ENCODE measurements at places on chromosomes 2 and 18.
A peak's percentile ranks its signal among the peaks of the same experiment; 100 is the strongest.

- no peak for DNase-seq
Observed at GRCh38 chr2:217643789-217644301, 358.9 kb downstream of the TNS1 start.

GRCh38 chr2:240954436-240955305 lies 43.7 kb upstream of the SNED1 start:
- DNase-seq, result no peak

DNA sequence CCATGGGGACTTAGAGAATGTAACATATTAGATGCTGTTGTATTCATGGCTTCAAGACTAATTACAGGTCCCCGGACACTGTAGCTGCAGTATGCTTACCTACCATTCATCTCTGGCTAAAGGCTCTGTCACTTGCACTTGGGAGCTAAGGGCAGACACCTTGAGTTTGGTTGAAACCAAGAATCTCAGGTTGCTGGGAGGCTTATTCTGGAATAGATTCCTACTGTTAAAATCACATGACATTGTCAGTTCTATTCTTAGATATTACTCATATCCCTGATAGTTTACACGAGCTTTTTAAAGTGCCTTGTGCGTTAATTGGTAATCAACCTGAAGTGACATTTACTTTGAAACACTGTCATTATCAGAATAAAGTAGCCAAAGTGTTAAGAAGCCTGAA lies 73.0 kb upstream of the EPB41L5 start:
- DNase-seq, result no peak

GRCh38 chr18:12841070-12841469 lies 43.0 kb downstream of the PTPN2 start:
- no peak for DNase-seq

DNA sequence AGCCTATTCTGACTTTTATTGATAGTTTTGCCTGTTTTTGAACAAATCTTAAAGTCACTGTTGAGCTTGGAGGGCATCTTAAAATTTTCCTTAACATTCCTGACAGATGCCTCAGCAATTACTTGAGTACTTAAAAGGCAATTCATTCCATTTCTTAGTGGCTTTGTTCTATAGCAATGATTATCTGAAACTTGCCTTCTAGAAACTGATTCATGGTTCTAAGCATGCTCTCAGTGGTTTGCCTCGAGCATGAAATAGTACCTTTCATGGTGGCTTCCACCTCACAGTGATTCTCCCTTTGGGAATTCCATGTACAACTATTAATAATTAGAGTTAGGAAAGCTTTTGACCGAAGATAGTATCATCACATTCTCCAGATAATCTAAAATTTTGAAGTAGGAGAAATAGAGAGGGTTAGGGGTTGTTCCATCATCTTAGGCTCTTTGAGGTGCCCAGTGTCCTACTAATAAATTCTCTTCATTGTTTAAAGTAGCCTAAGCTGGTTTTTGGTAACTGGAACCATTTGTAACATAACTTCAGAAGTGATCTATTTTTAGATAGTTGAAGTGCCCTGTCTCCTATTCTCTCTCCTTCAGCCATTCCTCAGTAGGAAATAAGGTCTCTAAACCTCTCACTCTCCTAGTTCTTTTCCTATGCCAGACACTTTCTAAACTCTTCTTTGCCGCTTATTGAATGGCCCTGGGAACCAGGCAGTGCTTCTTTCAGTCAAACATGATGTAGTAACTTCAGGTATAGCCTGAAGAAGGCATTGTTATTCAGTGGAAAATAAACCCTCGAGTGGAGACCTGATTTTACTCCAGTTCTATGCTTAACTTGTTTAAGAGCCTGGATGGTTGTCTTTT lies 156.1 kb downstream of the HAUS1 start:
- no peak for DNase-seq

DNA sequence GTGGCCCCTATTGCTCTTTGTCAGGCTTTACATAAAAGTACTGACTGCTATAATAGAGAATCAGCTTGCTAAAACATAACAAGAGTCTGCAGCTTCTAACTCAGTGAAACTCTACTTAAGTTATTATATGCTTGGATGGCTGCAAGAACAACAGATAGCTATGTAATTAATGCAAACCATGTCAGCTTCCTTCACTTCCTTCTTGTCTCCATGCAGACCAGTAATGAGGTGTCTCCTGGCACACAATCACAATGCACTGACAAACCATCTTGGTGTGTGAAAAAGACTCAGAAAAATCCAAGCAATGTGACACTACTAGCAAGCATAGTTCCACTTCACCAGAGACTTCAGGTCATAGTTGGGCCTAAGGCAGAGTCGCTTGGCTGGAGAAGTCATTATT lies 2068.9 kb upstream of the PIK3C3 start:
- DNase-seq, result no peak

DNA sequence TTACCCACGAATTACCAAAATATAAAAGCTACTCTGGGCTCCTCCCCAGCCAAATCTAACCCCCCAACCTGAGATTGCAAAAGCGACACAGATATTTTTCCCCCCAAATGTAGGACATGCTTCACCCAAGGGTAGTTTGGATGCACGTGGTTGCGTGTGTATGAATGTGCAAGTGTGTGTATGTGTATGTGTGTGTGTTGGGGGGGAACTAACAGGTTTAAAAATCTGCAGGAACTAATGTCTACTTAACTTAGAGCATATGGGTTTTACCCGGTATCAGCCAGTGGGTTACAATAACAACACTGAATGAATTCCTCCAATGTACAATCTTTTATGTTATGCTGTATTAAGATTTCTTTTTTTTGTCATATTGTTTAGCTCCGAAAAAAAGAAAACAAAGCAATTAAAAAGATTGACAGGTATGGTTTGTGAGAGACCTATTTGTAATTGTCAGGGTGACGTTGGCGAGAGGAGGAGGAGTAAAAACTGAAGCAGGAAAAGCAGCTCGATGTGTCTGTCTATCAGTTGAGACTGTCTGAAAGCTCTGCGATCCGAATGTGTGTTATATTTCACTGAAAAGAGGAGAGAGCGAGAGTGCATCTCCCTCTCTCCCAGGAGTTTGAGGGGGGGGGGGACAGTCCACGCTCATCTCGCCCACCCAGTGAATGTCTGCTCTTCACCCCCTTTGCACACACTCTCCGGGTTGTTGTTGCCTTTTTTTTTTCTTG lies at the start of gene TSHZ1:
TSS of gene TSHZ1 (plus strand) at position 524 of the 728 bp plus-strand sequence. CDS start 1,080 bp downstream, outside the sequence.
- peak; percentile 57 for DNase-seq

DNA sequence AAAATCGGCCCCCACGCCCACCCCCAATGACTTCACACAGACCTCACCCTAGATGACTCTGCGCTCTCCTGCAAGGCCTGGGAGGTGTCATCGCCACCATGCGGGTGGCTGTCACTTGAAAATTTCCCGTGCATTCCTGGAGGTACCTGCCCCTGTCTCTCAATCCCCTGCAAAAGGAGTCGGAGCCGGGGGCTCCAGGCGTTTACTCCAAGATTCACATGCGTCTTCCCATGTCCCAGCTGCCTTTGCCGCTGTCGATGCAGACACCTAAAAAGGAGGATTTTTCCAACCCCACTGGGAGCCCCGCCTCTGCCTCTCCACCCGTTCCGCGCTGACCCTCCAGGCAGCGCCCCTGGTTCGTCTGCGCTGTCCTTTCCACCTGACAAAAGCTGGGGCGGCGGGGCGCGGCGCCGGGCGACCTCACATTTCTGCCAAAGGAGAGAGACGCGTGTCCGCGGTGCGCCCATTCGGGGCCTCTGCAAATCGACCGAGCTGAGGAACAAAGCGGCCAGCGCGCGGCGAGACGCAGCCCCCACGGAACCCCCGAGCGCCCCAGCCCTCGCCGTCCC lies 667 bp downstream of the REEP1 start:
- DNase-seq, result peak; percentile 25

DNA sequence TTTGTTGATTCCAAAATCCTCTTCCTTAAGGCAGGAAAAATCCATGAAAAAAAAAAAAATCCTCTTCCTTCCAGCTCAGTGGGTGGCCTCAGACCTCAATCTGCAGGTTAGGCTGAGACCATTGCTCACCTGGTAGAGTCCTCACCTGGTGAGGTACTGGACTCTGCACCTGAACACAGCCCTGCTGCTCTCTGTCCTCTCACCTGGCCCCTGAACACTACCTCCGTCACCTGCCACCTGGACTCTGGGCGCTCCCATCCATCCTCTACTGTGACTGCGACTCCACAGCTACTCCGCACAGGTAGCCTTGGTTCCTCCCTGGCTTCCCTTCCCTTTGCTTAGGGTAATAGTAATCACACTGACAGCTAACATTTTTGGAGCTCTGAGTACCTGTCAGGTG lies 22.1 kb downstream of the TYMS start:
- no peak for DNase-seq

- DNase-seq, result no peak
Observed at GRCh38 chr18:49874238-49874637, 60.9 kb upstream of the ACAA2 start.

DNA sequence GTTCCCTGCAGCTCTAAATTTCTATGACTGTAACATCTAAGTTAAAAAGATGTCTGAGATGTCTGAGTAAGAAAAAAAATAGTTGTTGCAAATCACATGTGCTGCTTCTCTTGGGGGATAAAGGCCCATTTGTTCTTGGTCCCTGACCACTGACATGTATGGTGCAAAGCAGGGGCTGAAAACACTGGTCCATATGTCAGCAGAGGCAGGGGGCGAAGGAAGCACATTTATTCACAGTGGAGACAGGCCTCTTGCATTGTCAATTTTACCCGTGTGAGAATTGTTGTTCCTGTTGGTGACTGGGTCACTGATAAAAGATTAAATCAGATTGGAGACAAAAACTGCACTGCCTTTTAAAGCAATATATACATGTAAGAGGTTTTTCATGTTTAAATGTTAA lies 38.8 kb downstream of the PRKCE start:
- DNase-seq, result no peak

GRCh38 chr2:179974761-179975160 lies 32.3 kb downstream of the CWC22 start:
- no peak for DNase-seq

- DNase-seq, result no peak
Observed at GRCh38 chr2:28108143-28108542, 217.6 kb downstream of the BABAM2 start.

DNA sequence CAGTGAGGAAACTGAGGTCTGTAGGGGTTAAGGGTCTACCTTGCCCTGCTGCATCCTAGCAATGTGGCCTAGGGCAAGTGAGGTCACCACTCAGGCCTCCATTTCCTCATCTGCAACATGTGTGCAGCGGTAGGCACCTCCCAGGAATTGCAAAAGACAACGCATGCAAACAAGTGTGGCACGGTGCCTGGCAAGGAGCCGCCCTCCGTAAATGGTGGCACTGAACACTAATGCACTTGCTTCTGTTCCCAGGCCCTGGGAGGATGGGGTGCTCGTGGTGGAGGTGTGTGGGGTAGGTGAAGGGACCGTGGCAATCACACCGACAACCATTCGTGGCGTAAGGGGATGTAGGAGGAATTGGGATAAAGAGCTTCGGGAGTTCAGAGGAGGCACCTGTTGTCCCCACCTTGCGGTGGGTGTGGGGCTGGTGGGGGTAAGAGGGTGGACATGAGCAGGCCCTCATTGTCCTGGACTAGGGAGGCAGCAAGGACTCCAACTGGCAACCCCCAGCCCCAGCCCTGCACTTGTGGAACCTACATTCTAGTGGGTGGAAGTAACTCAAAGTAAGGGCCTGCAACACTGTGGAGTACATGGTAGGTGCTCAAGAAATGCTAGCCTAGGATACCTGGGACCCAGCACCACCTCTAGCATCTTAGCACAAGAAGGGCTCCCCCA lies 26.0 kb downstream of the ATOH8 start:
- no peak for DNase-seq

- DNase-seq, result peak; percentile 41
Observed at GRCh38 chr2:73859721-73860586, 31.2 kb downstream of the STAMBP start.

- DNase-seq, result no peak
Observed at GRCh38 chr2:16707014-16707623, 41.5 kb upstream of the CYRIA start.

- no peak for DNase-seq
Observed at GRCh38 chr2:38778687-38779082, 675 bp downstream of the GEMIN6 start.

- DNase-seq, result no peak
Observed at GRCh38 chr2:119489232-119489952, 34.9 kb downstream of the SCTR start.

GRCh38 chr18:46374850-46375249 lies 270.7 kb downstream of the HAUS1 start:
- DNase-seq, result no peak

- DNase-seq, result no peak
Observed at GRCh38 chr2:86360776-86361175, 23.4 kb upstream of the REEP1 start.

- DNase-seq, result no peak
Observed at GRCh38 chr2:25586726-25587144, 86.6 kb downstream of the DTNB start.

DNA sequence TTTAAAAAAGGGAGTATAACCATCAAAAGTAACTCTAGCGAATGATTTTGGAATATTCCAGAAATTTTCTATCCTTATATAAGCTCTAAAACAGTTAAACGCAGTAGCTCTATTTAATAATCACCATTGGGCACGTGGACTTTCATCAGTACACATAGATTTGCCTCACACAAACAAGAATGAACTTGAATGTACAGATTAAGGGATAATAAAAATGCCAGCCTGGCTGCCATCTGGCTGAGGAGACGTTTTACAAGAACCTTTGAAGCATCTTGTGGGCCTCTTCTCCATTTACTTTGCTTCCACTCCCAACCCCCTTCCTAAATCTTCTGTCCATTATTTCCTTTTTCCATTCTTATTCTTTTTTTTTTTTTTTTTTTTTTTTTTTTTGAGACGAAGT lies 47.2 kb downstream of the AGAP1 start:
- no peak for DNase-seq

GRCh38 chr18:40006634-40007033 lies 1948.4 kb upstream of the PIK3C3 start:
- DNase-seq, result no peak

- no peak for DNase-seq
Observed at GRCh38 chr2:12636837-12637581, 79.7 kb upstream of the TRIB2 start.

GRCh38 chr18:73288813-73289212 lies 421.0 kb upstream of the NETO1 start:
- DNase-seq, result no peak

- no peak for DNase-seq
Observed at GRCh38 chr2:6127718-6128117, 435.5 kb downstream of the SOX11 start.

- no peak for DNase-seq
Observed at GRCh38 chr18:3855966-3856365, 406.0 kb downstream of the TGIF1 start.

DNA sequence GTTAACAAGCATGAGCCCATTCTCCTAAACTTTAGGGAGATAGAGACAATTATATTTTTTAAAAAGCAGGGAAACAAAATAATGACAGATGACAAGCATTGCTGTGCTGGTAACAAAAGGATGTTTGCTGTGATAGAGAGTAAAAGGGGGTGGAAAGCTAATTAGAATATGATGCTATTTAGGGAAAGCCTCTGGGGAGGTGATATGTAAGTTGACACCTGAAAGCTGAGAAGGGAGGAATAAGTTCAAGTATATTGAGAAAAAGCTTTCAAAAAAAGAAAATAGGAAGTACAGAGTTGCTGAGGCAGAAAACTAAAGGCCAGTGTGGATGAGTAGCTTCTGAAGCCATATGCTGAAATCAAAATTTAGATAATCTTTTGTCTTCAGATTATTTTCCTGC lies 565.2 kb upstream of the NRXN1 start:
- DNase-seq, result no peak
